Fibroblast of skin of left quadriceps (primary cell): ENCODE measurements at places on chromosomes 4 and X.

GRCh38 chrX:107451731-107452130 lies 2.3 kb downstream of the FRMPD3 start:
- DNase-seq = no peak

- DNase-seq = no peak
Observed at GRCh38 chr4:121842862-121843261, 19.2 kb upstream of the CCNA2 start.

- DNase-seq = peak; percentile 18
Observed at GRCh38 chr4:16225167-16225862, 956 bp downstream of the TAPT1 start.

GRCh38 chr4:26713563-26714151 lies 129.8 kb downstream of the TBC1D19 start:
- no peak for DNase-seq

DNA sequence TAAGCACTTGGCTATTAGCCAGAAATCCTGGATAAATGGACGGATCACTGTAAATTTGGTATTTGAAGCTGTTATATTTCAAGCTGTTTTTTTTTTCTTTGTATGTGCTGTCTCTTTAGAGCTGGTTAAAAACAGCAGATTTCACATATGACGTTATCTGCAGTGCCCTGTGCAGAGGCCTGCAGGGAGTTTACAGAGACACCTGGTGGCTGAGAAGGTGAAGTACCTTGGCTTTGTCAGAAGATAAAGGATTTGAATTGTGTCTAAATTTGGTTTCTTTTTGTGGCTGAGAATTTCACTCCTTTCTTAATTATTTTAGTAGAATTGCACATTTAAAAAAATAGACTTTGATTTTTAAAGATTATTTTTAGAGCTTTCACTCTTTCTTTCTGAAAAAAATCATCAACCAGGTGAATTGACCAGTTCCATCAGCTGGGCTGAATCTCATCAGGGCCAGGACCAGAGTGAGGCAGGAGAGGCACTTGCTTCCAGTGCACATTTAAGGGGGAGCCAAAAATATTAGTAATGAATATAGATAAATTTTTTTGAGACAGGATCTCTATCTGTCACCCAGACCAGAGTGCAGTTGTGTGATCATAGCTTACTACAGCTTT lies 9.6 kb upstream of the CHRNA9 start:
- peak; percentile 42 for DNase-seq

DNA sequence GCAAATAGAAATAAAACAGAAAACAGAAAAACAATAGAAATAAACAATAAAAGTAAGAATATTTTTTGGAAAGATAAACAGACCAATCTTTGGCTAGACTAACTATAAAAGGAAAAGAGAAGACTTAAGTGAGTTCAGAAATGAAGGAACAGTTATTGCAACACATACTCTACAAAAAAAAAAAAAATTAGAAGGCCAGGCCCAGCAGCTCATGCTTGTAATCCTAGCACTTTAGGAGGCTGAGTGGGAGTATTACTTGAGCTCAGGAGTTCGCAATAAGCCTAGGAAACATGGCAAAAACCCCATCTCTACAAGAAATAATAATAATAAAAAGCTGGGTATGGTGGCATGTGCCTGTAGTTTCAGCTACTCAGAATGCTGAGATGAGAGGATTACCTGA lies 336.7 kb downstream of the DTHD1 start:
- DNase-seq = no peak

DNA sequence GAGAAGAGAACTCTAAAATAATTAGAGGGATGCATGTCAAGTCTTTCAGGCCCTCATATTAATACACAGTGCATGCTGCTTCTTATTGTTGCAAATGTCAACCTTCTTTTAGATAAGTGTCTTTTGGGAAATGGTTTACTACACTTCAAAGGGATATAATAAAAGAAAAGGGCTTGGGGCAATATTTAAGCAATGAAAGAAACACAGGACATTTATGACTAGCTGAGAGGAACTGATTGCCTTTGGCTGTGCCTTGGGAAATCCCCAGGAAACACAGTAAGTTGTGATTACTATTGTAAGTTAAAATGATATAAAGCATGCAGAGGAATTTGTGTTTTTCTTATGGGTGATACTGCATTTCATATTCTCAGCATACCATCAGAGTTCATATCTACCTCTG lies 1036.2 kb upstream of the GRID2 start:
- no peak for DNase-seq

GRCh38 chr4:46856333-46856732 lies 52.7 kb downstream of the COX7B2 start:
- no peak for DNase-seq

- DNase-seq = no peak
Observed at GRCh38 chrX:101080326-101081124, 1.8 kb downstream of the TMEM35A start.

- no peak for DNase-seq
Observed at GRCh38 chr4:73864961-73865360, 4.2 kb upstream of the CXCL1 start.

DNA sequence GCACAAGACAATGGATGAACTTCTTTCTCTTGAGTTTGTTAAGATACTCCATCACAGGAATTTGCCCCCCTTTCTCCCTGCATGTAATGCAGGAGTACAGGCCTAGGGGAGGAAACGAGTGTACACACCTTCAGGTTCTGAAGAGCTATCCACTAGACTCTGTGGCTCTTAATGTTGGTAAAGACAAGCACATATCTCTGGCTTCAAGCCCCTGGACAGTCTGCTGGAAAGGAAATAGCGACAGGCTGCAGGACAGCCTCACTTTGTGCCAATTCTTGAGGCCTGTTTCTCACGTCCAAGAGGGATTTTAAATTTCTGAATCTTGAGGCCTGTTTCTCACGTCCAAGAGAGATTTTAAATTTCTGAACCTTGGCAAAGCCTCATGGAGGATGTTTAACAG lies 87.1 kb downstream of the RLIM start:
- no peak for DNase-seq

- DNase-seq = no peak
Observed at GRCh38 chr4:109128589-109128988, 173.9 kb downstream of the COL25A1 start.

DNA sequence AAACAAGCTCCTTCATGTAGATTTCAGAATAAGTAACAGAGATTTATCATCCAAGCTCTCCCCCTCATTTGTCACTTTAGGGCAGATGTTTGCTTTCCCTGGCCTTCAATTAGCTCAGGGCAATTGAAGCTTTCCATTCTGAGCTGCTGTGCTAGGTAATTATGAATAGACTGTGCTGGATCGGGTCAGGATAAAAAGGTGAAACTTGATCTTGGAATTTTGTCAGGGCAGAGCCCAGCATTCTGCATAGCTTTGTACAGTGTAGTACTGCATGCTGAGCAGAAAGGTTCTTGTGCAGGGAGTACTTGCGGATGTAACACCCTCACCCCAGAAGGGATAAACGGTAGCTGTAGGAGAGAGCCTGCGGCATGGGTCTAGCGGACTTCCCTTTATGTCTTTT lies 64.0 kb upstream of the CLDN34 start:
- DNase-seq = no peak

GRCh38 chr4:57989430-57989829 lies 879.2 kb upstream of the IGFBP7 start:
- no peak for DNase-seq

DNA sequence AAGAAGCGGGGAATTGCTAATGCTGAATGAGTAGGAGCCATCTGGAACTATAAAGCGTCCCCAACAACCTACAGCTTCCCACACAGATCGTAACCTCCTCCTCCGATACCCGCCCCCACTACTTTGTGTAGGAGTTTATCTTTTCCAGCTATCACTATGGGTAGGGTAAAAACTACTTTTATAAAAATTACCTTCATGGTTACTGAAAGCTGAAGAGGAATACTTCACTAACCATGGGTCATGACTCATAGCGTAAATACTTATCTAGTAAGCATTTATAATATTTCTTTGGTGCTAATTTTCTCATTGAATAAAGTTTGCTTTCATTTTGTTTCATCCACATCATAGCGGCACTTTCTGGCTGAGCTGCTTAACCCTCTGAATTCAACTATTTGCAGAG lies 79.4 kb upstream of the TNIP3 start:
- DNase-seq = no peak

- no peak for DNase-seq
Observed at GRCh38 chrX:72314881-72315280, 9.2 kb upstream of the CITED1 start.

GRCh38 chr4:19438233-19438632 lies 813.5 kb upstream of the SLIT2 start:
- DNase-seq = peak; percentile 17

GRCh38 chr4:188778905-188779304 lies 639.7 kb downstream of the TRIML1 start:
- DNase-seq = peak; percentile 77

- DNase-seq = no peak
Observed at GRCh38 chrX:138886769-138887168, 175.3 kb upstream of the FGF13 start.

GRCh38 chrX:74085642-74086236 lies 218.2 kb upstream of the ZCCHC13 start:
- DNase-seq = no peak

GRCh38 chr4:86594559-86595425 lies 677 bp downstream of the PTPN13 start:
- DNase-seq = peak; percentile 99

GRCh38 chr4:116638592-116638991 lies 446.8 kb downstream of the TRAM1L1 start:
- no peak for DNase-seq
